Colonic mucosa (tissue), 4 donors: ENCODE measurements at places on chromosomes 1 and 21. TPM values are rescaled to one million over a fixed set of nuclear protein-coding genes. Genes with fewer than 3 reads are reported as not detected.

DNA sequence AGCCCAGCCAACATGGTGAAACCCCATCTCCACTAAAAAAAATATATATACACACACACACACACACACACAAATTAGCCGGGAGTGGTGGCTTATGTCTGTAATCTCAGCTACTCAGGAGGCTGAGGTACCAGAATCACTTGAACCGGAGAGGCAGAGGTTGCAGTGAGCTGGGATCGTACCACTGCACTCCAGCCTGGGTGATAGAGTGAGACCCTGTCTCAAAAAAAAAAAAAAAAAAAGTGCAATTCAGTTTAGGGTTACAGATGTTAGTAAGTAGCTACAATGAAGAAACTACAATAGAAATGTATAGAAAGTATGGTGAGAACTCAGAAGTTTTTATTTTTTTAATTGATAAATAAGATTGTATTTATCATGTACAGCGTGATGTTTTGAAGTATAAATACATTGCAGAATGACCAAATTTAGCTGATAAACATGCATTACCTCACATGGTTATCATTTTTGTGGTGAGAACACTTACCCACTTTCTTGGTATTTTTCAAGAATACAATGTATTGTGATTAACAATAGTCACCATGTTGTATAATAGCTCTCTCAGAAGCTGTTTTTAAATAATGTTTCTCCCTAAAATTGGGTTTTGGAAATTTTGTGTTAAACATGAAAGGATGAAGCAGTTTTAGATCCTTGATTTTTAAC is 17.9 kb downstream of the KDM1A start:
- DNase-seq = no peak
- no peaks in the 10 kb centered on the region for H3K36me3 ChIP-seq
- H3K27ac ChIP-seq = no peak overlapping the region
- no peaks in the 10 kb centered on the region for H3K4me1 ChIP-seq

The ASPM gene
- 9.1 TPM for total RNA-seq

GRCh38 chr1:101302831-101303511 is 66.2 kb downstream of the S1PR1 start:
- no peaks in the 10 kb centered on the region for H3K27me3 ChIP-seq
- no peaks in the 10 kb centered on the region for H3K4me1 ChIP-seq

DNA sequence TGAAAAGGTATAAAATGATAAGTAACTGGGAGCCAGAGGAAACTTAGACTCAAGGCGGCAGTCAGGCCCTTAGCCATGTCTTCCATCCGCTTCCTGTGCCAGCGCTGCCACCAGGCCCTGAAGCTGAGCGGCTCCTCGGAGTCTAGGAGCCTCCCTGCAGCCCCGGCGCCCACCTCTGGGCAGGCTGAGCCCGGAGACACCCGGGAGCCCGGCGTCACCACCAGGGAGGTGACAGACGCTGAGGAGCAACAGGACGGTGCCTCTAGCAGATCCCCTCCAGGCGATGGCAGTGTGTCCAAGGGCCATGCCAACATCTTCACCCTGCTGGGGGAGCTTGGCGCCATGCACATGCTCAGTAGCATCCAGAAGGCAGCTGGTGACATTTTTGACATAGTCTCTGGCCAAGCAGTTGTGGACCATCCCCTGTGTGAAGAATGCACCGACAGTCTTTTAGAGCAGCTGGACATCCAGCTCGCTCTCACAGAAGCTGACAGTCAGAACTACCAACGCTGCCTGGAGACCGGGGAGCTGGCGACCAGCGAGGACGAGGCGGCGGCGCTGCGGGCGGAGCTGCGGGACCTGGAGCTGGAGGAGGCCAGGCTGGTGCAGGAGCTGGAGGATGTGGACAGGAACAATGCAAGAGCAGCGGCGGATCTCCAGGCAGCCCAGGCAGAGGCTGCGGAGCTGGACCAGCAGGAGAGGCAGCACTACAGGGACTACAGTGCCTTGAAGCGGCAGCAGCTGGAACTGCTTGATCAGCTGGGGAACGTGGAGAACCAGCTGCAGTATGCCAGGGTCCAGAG is at the start of gene BECN2:
BECN2 (plus strand) TSS at position 76 of the 803 bp plus-strand sequence; CDS start at position 76, 0 bp downstream.
- H3K36me3 ChIP-seq = no peaks in the 10 kb centered on the region
- H3K4me1 ChIP-seq = no peaks in the 10 kb centered on the region
- no peaks in the 10 kb centered on the region for H3K27me3 ChIP-seq

- no peak overlapping the region for H3K27ac ChIP-seq
- H3K36me3 ChIP-seq = no peaks in the 10 kb centered on the region
- no peaks in the 10 kb centered on the region for H3K4me1 ChIP-seq
- no peak overlapping the region for H3K4me3 ChIP-seq
- no peak for DNase-seq
- H3K27me3 ChIP-seq = no peaks in the 10 kb centered on the region
These were observed 16.9 kb downstream of the NPHP4 start for GRCh38 chr1:5975133-5975880.

DNA sequence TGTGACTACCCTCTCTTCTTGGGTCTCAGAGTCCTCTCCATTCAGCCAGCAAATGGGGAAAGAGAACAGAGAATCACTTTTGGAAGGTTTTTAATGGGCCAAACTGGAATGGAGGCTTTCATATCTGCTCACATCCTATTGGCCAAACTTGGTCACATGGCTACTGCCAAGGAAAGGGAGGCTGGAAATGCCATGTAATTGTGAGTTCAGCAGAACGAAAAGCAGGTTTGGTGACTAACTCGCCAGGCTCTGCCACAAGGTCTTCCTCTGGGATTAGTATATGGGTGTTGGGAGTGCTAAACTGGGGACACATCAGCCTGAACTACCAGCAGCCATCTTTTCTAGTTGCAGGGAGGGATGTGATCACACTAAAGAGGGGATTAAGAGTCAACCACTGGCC is 19.2 kb downstream of the RD3 start:
- H3K4me1 ChIP-seq = peaks cover 3% of the 10 kb centered on the region
- no peaks in the 10 kb centered on the region for H3K27me3 ChIP-seq
- no peak overlapping the region for H3K4me3 ChIP-seq
- no peak overlapping the region for H3K27ac ChIP-seq

DNA sequence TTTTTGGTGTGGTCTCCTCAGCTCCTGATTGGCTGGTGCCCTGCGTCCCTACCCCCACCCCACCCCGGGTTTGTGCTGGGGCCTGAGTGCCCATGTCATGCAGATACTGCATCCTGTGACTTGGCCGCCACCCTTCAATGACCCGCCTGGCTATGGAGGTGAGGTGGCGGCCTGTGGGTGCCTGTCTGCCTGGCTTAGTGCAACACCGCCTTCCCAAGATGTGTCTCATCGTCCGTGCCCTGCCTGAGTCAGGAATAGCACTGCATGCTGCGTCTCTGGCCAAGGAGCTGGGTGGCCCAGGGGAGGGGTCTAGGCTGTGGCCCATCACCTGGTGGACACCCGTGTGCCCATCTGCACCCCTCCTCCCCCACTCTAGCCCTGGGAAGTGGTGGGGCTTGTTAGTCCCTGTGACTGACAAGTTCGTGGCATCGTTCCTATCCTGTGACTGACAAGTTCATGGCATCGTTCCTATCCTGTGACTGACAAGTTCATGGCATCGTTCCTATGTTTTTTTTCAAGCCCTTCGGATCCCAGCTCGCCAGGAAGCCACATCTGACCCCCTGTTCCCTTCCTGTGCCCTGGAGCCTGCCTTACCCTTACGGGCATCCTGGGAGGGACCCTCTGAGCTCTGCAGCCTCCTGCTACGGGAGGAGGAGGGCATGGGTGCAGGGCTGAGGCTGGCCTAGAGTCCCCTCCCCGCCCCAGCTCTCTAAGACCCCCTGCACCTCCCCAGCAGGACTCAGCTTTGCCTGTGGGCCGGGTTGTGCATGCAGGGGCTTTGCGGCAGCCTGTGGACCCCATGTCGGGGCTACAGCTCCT is 7.5 kb downstream of the SLX9 start:
- H3K27me3 ChIP-seq = no peaks in the 10 kb centered on the region
- no peak for DNase-seq
- H3K27ac ChIP-seq = no peak overlapping the region
- no peaks in the 10 kb centered on the region for H3K36me3 ChIP-seq

DNA sequence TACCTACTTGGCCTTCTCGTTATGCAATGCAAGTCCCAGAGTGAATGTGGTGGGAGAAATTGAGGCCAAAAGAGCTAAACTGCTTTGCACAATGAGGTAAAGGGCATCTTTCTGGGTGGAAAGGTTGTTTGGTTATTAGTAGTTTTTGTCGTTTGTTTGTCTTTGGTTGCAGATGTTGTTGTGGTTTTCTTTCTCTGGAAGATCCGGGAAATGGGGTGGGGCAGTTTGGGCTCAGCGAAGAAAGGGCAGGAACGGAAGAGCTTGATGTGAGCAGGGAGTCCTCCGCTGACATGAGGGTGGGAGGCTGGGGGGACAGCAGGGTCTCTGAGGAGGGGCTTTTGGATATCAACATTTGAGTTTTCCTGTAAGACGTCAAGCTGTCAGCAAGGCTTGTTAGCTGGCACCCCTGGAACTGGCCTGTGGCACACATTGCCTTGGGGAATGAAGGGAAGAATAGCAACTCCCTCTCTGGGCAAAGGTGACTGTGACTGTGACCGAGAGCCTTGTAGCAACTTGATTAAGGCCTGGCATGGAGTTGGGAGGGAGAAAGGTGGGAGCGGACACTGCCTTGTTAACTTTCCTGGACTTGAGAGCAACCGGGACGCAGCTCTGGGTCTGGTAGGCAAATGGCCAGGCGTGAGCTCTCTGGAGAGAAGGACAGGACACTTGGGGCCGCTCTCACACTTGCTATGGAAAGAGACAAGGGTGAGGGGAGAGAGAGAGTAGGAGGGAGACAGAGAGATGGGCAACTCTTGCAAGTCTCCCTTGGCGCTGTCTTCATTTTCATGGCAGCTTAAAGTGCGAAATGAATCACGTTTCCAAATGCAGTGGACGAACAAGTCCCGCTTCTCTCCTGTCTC is 15.4 kb upstream of the OPRD1 start:
- H3K4me1 ChIP-seq = no peaks in the 10 kb centered on the region
- no peak for DNase-seq
- H3K27me3 ChIP-seq = no peaks in the 10 kb centered on the region
- no peak overlapping the region for H3K4me3 ChIP-seq

The HSD3B2 gene
- 2.2 TPM for total RNA-seq

DNA sequence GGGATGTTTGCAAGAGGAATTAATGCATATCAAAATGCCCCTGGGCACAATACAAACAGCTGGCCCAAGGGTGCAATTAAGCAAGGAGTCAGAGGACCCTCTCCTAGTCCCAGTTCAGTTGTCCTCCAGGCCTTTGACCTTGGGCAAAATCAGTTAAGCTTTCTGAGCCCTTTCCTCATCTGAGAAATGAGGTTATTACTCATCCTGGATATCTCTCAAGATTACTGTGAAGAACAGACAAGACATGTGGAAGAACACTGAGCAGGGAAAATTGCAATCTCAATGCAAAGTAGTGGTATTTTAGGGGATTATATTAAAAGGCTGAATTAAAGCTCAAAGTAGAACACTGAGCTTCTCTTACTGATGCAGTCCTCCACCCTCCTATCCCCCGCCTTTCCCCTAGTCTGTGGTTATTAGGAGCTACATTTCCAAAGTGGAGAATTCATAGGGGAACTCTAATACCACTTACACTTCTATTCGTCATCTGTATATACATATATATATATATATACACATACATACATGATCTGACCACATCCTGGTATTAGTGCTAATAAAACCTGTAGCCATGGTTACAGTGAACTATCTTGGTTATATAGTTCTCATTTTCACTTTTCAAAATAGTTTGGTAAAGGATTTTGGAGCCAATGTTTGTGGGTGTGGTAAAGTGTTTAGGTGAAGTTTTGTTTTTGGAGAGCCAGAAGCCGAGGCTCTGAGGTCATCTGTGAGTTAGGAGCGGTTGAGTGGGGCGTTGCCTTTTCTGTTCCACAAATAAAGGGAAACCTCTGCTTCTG is 18.1 kb downstream of the KIAA0040 start:
- H3K4me3 ChIP-seq = no peak overlapping the region
- H3K4me1 ChIP-seq = peaks cover 6% of the 10 kb centered on the region
- H3K36me3 ChIP-seq = no peaks in the 10 kb centered on the region
- H3K27me3 ChIP-seq = no peaks in the 10 kb centered on the region
- DNase-seq = no peak

DNA sequence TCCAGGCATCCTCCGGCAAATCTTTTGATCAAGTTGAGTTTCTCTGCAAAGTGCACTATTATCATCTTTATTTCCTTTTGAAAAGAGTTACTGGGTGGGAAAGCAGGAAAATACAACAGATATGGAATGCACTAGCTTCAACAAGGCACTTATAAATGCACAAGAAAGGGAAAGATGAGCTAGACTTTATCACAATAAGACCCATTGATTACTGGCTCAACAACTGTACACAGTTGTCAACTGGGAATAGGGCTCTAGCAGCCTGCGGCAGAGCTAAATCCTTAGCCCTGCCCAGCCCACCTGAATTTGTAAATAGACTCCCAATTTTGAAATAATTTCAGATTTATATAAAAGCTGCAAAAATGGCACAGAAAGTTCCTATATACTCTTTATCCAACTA is 111.4 kb downstream of the CSMD2 start:
- DNase-seq = no peak
- no peaks in the 10 kb centered on the region for H3K4me1 ChIP-seq
- H3K27me3 ChIP-seq = no peaks in the 10 kb centered on the region
- no peaks in the 10 kb centered on the region for H3K36me3 ChIP-seq
- H3K27ac ChIP-seq = no peak overlapping the region
- H3K4me3 ChIP-seq = no peak overlapping the region

The NPPB gene
- total RNA-seq = not detected

DNA sequence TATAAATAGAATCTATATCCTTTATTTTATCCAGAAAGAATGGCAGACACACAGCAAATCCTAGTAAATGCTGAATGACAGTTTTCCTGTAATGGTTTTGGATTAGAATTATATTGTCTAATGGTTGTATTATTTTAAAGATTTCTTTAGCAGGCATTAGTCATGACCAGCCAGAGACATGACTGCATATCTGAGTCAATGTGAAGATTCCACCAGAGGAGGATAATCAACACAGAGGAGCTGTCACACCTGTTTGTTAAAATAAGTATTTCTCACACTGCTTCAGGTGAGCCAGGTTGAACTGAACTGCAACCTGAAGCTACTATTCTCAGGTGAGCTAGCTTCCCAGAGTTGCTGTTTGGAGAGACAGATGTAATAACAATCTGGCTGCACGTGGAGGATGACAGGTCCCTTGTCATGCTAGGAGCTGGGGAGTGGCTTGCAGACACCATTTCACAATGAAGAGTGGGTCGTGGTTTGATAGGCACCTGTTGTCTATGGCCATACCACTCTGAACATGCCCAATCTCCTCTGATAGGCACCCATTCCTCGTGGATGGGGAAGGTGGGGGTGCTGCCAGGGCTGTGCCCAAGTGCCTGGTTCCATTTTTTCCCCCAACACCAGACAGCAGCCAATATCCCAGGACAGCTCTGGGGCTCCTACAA is 94.3 kb downstream of the KCNJ6 start:
- H3K27ac ChIP-seq = no peak overlapping the region
- H3K4me1 ChIP-seq = no peaks in the 10 kb centered on the region
- DNase-seq = no peak
- no peak overlapping the region for H3K4me3 ChIP-seq
- H3K27me3 ChIP-seq = no peaks in the 10 kb centered on the region
- no peaks in the 10 kb centered on the region for H3K36me3 ChIP-seq

The FAM72B gene
- total RNA-seq = 0.56 TPM

GRCh38 chr1:39250460-39251240 is 46.2 kb downstream of the MACF1 start:
- DNase-seq = no peak
- H3K4me1 ChIP-seq = no peaks in the 10 kb centered on the region
- no peaks in the 10 kb centered on the region for H3K27me3 ChIP-seq
- H3K4me3 ChIP-seq = no peak overlapping the region

- H3K4me3 ChIP-seq = no peak overlapping the region
- no peaks in the 10 kb centered on the region for H3K4me1 ChIP-seq
- H3K36me3 ChIP-seq = no peaks in the 10 kb centered on the region
- no peak overlapping the region for H3K27ac ChIP-seq
- peak; percentile 4 for DNase-seq
These were observed 14.2 kb downstream of the ETV3L start for GRCh38 chr1:157085421-157085820.
